ENCODE measurements at places on chromosomes 2 and 18.

DNA sequence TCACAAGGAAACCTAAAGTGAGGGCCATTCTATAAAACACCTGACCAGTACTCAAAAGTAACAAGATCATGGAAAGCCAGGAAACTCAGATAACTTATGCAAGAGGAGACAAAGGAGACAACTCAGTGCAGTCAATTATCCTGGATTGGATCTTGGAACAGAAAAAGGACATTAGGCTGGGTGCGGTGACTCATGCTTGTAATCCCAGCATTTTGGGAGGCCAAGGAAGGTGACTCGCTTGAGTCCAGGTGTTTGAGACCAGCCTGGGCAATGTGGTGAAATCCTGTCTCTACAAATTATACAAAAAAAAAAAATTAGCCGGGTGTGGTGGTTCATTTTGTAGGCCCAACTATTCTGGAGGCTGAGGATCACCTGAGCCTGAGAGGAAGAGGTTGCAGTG, 424.5 kb upstream of the SPRED2 start:
- DNase-seq, result no peak

DNA sequence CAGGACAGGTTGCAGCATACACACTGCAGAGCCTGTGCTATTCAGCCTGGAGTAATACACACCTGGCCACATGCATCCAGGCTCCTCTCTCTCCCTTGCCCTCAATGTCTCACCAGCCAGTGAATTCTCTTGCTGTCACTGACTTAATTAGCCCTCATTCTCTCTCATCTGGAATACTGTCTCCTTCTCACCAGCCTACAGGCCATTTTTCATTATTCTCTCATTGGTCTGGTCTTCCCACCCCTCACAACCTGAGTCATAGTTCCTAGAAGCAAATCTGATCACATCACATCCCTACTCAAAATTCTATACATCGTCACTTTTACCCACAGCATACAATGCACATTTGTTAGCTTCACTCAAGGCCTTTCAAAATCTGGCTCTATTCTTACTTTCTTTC, 333.1 kb downstream of the PIK3C3 start:
- no peak for DNase-seq

- no peak for DNase-seq
These were observed 181.1 kb upstream of the ARL4C start for GRCh38 chr2:234677758-234678538.

DNA sequence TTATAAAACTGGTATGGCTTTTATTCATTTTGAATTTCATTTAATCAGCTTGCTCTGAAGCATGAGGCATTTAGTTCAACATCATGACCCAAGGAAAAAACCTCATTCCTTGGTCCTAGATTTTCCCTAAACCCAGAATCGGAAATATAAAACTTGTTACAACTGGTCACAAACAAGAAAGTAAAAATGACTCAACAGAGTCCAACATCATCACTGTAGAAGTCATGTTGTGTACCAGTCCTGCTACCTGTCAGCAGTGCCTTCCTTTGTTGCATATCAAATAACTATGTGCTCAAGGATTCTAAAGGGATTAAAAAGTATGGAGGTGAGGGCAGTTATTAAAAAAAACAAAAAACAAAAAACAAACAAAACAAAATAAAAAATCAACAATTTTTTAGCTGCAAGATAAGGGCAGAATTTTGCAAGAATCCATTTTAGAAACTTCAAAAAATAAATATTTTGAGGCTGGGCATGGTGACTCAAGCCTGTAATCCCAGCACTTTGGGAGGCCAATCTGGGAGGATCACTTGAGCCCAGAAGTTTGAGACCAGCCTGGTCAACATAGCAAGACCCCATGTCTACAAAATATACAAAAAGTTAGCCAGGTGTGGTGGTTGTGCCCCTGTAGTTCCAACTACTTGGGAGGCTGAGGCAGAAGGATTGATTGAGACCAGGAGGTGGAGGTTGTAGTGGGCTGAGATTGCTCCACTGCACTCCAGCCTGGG, 18.4 kb downstream of the NCKAP1 start:
- no peak for DNase-seq

GRCh38 chr2:62698653-62699052, 6.9 kb upstream of the EHBP1 start:
- no peak for DNase-seq

DNA sequence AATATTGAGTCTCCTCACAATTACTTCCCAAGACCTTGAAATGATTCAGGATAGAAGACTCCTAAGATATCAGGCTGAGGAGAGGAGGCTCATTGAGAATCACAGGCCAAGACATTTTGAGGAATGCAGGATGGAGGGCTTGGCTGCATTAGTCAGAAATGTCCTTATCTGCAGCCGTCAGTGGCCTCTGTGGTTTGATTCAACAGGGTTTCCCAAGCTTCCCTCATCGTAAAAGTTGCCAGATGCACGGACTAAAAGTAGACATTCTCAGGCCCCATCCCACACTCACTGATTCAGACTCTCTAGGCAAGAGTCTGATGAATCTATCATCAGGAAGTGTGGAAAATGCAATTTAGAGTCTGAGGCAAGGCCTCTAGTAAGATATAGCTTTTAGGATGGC, 34.0 kb upstream of the TMEM178A start:
- DNase-seq, result no peak

GRCh38 chr2:98457045-98457696, 12.5 kb downstream of the INPP4A start:
- DNase-seq, result no peak

DNA sequence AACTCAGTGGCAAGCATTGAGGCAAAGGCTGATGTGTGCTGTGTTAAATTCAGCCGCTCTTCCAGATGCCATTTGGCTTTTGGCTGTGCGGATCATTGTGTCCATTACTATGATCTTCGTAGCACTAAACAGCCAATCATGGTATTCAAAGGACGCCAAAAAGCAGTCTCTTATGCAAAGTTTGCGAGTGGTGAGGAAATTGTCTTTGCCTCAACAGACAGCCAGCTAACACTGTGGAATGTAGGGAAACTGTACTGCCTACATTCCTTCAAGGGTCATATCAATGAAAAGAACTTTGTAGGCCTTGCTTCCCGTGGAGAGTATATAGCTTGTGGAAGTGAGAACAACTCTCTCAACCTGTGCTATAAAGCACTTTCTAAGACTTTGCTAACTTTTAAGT, 195.5 kb upstream of the RAB12 start:
- no peak for DNase-seq

GRCh38 chr2:45218931-45219339, 209.7 kb upstream of the SIX2 start:
- no peak for DNase-seq

DNA sequence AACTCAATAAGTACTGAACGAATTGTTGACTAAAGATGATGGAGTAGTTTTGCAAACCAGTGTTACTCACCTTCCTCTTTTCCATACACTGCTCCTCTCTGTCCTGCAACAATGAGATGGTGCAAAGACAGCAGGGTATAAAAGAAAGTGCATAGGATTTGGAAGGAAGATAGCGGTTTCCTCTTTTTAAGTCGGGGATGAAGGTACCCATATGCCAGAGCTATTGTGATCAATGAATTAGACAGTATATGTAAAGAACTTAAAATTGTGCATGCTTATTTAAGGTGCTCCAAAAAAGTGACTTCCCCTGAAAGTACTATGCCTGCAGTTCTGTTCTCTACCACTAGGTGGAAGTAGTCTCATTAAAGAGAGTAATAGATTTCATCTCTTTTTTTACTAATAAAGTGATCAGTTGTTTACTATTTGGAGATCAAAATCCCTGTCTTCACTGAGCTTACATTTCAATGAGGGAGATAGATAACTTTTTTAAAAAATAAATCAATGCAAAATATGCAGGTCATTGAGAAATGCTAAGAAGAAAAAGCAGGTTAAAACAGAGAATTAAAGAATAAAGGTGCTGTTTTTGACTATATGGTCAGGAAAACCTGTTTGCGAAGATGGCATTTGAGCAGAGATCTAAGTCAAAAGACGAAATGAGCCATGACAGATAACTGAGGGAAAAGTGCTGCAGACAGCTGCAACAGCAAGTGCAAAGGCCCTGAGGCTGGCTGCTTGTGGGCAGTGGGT, 339.7 kb upstream of the SLC14A2 start:
- no peak for DNase-seq

DNA sequence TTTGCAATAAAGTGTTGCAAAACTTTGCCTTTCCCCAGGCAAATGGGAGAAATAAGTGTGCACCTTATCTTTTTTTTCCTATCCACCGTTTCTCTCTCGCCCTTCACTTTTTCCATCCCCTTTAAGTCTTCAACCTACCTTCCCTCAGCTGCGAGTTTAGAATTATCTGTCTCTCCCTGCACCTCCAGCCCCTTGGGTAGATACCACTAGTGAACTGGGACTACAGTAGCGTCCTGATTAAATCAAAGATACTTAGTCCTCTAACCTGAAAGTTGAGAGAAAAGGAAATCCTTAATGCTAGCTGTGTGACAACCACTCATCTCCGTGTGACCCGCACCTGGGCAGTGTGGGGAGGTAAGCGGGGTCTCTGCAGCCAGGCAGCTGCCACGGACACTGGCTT, 16.1 kb upstream of the PPP4R1 start:
- no peak for DNase-seq

- no peak for DNase-seq
These were observed 182.7 kb upstream of the HNRNPA3 start for GRCh38 chr2:177029901-177030300.

- DNase-seq, result no peak
These were observed 105.9 kb upstream of the TGFA start for GRCh38 chr2:70659551-70659950.

DNA sequence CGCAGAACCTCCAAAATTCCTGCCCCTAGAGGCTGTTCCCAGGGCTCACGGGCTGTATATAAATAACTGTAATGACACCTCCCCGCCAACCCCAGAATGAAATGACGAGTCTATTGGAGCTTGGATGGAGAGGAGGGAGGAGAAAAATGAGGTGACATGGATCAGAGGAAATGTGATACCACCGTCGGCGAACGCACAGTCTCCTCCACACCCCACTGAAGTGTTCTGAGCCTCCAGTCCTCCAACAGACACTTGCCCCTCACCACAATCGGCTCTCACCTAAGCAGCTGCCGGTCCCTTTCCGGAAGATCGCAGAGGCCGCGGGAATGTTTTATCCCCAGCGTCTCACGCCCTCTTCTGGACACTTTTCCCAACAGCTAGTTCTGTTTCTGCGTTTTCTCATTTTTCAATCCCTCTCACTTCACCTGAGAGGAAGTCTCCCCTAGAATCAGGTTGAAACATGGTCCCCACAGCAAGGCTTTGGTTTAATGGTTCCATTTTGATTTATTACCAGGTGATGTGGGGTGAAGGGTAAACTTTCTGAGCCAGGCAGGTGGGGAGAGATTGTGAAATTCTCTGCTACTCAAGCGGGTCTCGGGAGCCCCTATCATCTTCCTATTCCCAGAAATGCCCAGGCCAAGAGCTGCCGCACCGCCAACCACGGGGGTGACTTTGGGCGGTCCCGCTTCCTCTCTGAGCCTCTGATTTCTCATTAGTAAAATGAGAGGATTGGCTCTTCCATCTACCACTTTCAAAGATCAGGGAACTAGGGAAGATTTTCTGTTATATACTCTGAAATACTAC, 9.1 kb upstream of the MYO5B start:
- no peak for DNase-seq

GRCh38 chr2:33166287-33166881, 219.6 kb downstream of the LTBP1 start:
- DNase-seq, result no peak

DNA sequence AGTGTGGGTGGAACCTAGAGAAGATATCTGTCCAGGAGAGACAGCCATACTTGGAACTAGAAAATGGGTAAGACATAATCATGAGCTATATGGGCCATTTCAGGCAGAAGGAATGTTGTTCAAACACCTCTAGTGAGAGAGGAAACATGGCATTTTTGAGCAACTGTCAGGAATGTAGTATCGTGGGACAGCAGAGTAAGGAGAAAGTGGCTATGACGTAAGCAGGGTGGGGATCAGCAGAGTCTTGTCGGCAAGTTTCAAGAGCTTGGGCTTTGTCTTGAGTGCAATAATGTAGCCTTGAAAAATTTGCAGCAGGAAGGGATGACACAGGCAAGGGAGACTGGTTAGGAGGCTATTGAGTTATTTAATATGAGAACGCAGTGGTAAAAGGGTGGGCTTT, 20.4 kb downstream of the SERPINB7 start:
- no peak for DNase-seq

- no peak for DNase-seq
These were observed 9.1 kb downstream of the PCARE start for GRCh38 chr2:29065068-29065811.

DNA sequence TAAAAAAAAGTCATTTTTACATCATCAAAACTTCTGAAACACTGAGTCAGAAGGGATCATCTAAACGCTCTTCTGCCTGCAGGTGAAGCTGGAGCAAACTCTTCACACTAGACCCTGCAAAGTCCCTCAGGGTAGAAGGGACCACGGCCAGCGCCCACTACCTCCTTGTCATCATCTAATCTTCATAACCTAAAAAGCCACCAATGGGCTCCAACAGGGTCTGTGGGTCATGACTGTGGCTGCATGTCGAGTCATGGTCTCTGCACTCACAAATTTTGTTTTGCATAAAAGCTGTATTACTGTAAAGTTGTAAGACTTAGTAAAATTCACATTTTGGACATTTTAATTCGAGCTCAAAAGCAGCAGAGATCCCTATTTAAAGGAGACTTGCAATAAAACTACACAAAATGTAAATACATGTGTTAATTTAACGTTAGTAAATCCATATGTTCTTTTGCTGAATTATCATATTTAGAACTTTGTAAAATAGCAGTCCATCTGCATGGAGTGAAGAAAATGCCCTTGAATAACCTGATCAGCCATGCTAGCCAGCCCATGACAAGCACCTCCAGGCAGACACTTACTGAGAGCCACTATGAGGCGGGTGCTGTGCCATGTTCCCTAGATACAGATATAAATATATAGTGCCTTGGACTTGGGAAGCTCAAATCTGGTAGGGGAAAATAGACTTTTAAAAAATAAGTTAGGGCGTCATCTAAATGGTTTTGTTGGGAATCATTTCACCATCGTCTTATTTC, 437.2 kb upstream of the LYPD1 start:
- DNase-seq, result peak; percentile 52

GRCh38 chr2:11264007-11264406, 80.4 kb downstream of the ROCK2 start:
- no peak for DNase-seq

DNA sequence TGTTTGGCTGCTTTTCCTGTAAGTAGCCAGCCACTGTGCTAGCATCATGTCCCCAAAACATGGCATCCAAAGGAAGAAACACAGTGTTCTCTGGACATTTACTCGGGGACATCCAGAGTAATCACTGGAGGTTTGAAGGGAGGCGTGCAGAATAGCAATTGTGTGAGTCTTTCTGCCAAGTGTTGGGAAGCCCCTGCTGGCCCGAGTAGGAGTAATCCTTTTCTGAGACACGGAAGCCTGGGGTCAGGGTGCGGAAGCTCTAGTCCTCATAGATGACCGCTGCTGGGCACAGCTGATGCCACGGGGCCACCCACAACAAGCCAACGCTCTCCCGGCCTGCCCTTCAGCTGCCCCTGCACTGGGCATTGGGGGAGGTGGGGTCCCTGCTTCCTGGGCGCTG, 24.8 kb upstream of the HDAC4 start:
- DNase-seq, result no peak

- no peak for DNase-seq
These were observed 244.3 kb downstream of the BABAM2 start for GRCh38 chr2:28134857-28135256.

- DNase-seq, result no peak
These were observed 520.8 kb downstream of the PARD3B start for GRCh38 chr2:205066081-205066480.

Data from left ventricle myocardium superior (tissue), 1 donor.